ENCODE measurements at places on chromosomes 3 and 15.
A peak's percentile ranks its signal among the peaks of the same experiment; 100 is the strongest.

- DNase-seq = no peak
These were observed 494.8 kb downstream of the FHIT start for GRCh38 chr3:60756241-60757030.

- DNase-seq = no peak
These were observed 19.0 kb downstream of the SLCO3A1 start for GRCh38 chr15:91872356-91873137.

- no peak for DNase-seq
These were observed 128.4 kb upstream of the IGSF10 start for GRCh38 chr3:151589311-151589710.

GRCh38 chr15:52162260-52162659 lies 28.9 kb downstream of the GNB5 start:
- DNase-seq = no peak

DNA sequence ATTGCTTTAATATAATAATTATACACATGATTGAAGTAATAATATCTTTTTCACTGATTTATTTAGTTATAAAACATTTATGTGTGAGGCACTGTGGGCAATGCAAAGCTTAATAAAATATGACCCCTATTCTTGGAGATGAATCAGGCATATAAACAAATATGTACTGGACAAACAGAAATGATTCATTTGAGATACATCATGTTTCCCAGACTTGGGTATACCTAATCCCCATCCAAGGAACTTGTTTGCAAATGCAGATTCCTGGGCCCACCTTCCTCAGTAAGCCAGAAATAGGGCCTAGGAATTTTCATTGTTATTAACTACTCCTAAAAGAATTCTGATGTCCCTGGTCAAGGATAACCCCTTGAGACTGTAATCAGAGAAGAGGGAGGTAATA lies 184.2 kb downstream of the CHL1 start:
- DNase-seq = no peak

DNA sequence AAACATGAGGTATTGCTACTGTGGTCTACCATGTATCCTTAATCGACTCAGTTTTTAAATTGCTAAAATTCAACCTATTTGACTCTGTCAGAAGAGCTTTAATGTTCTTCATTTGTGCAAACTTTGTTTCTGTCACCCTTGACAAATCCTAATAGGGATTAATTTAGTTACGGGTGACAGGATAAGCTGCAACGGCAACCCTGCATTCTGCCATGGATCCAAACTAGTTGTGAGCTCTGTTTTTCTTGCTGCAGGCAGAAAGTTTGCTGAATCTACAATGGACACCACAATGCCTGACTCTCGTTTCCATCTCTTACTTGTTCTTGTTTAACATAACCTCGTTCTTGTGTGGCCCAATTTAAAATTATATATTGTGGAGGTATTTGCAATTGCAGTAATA lies 352.3 kb downstream of the ROBO2 start:
- DNase-seq = no peak

DNA sequence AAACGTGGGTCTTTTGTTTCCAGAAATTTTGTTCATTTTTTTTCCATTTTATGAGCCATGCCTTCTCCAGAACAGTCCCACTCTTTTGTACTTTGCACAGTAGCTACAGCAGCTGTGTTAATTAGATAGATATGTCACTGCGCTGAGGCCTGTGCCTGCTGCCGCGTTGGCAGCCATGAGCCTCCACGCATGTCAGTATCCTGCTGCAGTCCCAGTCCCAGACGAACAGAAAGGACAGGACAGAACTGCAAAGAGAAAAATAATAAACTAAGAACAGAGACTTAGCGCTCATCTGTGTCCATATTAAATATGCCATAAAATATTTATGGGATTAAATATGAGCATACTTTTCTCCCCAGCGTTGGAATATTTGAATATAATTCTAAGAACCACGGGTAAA lies 442.4 kb upstream of the RARB start:
- no peak for DNase-seq

DNA sequence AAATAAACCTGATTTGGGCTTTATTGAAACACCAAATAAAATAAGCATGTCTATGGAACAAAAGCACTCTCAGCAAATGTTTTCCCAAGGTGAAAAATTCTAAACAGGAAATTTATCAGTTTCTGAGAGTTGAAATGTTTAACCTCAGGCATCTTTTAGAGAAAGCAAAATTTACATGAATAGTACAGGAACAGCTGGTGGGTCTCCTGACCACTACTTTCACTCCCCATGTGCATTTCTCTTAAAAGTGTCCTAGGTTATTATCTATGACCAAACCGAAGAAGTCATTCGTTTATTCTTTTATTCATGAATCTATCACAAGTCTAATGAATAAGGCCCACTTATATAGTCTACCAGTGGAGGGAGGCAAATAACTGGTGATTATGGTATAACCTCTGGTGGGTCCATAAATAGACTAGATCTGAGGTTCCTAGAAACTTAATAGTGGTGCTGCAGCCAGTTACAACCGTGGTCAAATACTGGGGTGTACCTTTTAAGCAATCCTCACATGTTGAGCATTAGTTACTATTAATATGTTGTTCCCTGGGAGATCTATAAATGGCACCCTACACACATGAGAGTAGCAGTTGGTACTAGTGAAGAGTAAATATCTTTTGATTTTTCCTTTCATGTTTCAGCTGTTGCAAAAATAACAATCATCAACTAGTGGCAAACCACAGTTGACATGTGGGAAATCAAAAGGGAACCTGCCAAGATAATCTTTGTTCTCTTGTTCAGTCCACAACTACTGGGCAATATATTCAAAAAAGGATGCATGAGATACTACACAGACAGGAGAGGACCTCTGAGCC lies 169.3 kb upstream of the STAC start:
- DNase-seq = no peak

- DNase-seq = no peak
These were observed 140.8 kb downstream of the UNC13C start for GRCh38 chr15:54119051-54119450.

- no peak for DNase-seq
These were observed 375.6 kb upstream of the TPRG1 start for GRCh38 chr3:188796122-188796631.

DNA sequence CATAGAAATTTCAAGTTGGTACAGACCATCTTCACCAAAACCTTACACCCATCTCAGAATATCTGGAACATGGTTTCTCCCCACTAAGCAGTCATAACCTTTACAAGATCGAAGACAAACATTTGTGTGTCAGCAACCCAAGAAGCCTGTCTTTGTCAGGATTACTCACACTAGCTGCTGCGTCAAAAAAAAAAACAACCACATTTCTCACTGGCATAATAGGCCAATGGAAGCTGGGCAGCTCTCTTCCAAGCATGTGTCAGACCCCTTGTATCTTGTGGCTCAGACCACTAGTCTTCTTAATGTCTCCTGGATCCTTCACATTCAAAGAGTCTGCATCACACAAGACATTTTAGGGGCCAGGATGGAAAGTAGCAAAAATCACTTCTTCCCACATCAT lies 266.9 kb upstream of the IGF1R start:
- no peak for DNase-seq

DNA sequence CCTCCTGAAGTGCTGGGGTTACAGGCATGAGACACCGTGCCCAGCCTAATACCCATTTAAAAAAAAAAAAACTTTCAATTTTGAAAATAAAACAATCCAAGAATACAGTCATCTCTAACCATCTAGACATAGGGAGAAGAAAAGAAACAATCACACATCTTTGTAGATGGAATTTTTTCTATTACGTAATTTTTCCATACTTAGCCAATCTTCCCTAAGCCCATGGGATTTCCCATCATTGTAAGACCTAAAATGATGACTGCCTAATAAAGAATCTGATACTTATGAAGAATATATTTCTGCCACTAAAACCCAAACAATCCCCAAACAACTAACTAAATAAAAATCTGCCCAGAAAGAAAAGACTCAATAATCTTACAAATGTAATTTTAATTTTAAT lies 88.7 kb downstream of the CBLB start:
- no peak for DNase-seq

DNA sequence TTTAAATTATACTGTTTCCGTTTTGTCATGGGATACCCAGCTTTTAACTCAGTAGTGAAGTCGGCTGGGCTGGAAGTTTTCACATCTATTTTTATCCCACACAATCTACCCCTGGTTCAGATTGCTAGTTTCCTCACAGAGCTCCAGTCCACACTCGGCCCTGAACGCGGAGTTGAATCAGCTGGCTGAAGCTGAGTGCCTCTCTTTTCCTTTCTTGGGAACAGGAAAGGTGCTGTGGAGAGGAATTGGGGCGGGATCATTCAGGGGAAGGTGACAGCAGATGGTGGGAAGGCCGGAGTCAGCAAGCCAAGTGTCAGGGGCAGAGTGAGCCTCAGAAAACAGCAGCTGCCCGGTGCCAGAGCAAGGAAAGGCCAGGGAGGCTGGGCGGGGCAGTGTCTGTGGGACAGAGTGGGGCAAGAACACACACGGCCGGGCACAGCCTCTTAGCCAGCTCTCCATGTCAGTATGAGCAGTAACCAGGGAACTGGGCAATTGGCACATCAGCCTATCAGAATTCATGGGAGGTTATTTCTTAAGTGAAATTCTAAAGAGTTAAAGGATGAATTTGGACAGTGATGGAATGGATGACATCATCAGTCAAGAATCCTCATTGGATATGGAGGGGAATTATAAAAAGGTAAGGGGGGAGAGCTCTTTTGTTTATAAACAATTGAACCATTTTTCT lies 135.7 kb upstream of the IL12A start:
- no peak for DNase-seq

- no peak for DNase-seq
These were observed 560 bp upstream of the TTLL13 start for GRCh38 chr15:90248789-90249202.

DNA sequence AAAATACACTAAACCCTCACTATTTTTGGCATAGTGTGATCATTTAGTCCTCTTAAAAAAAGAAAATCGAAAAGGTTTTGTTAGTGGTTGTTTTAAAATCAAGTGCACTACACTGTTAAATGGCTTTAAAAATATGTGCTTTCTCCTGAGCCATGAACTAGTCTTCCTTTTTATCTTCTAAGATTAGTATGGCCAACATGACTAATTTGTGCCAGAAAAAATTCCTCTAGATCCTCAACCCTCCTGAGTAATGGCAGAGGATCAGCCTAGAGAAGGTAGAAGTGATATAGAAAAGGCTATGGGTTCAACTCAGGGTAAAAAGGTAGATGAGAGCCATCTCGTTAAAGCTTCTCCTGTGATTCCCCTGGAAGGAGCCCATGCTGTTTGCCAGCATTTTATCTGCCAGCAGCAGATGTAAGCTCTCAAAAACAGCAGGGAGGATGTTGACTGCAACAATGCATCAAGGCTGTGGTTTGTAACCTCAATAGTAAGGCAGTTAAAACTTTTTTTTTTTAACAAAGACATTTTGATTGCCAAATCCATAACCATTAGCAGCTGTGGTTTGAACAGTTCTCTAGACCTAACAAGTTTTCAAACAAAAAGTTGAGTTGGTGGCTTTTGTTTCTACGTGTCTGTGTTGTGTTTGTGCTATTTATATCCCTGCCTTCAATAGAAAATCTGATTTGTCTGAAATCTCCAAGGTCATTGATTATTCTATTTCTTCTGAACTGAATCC lies 30.2 kb upstream of the ZNF609 start:
- peak; percentile 45 for DNase-seq

DNA sequence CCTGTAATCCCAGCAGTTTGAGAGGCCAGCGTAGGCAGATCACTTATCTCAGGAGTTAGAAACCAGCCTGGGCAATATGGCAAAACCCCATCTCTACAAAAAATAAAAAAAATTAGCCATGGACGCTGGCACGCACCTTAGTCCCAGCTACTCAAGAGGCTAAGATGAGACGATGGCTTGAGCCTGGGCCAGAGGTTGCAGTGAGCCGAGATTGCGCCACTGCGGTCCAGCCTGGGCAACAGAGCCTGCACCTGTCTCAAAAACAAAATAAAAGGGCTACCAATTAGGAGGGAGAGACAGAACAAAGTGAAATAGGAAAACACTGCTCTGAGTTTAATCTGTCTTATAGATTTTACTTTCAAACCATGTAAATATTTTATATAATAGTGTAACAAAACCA lies 33.8 kb downstream of the MSL2 start:
- DNase-seq = no peak

DNA sequence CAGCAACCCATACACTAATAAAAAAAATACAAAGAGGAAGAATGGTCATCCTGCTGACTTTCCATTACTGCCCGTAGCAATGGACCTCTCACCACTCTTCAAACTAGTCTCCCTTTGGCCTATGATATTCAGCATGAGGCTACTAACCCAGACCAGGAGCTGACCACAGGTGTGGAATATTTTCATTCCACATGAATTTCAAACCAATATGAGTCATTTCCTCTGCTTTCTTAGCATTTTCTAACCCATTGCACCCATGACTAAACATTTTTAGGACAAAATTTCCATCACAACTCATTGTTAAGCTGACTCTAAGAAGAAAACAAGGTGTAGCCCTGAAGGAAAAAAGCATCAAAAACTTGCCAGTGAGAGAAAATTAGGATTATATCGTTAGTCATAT lies 34.0 kb upstream of the ZPLD1 start:
- no peak for DNase-seq

- DNase-seq = no peak
These were observed 156.8 kb upstream of the CDIN1 start for GRCh38 chr15:36422631-36423030.

- DNase-seq = no peak
These were observed 21.0 kb downstream of the ZDHHC3 start for GRCh38 chr3:44954962-44955361.

DNA sequence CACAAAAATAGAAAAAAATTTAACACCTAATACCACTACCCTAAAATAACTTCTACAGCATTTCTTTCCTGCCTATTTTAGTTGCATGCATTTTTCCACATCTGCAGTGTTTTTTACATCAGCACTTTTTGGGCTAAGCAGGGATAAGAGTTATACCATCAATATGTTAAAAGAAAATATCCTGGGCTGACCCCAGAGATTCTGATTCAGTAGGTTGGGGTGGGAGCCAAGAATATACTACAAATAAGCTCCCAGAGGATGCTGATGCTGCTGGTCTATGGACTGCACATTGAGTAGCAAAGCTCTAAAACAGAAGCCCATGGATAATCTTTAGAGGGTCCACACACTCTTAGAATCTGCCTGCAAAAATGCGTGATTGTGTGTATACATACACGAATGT lies 14.8 kb downstream of the FYCO1 start:
- no peak for DNase-seq

- no peak for DNase-seq
These were observed 21.1 kb upstream of the COMMD4 start for GRCh38 chr15:75314552-75315290.

- DNase-seq = no peak
These were observed 155.0 kb upstream of the SUCLG2 start for GRCh38 chr3:67809370-67809935.

DNA sequence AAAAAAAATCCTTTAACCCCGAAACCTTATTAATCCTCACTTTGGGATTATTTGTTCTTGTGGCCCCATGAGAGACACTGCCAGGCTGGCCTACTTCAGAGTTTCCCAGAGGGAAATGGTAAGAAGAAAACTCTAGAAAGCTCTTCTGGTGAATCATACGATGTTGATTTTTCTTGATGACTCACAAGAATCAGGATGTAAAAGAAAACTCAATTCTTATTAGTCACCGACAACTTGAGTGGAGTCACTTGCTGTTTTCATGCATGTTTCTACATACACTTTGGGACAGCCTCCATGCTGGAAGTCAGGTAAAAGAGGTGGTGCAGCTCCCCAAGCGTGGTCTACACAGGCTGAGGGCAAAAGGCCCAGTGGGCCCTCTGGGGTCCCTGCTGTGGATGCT lies 42.8 kb downstream of the MYO5C start:
- peak; percentile 23 for DNase-seq

Data from activated CD4-positive, alpha-beta memory T cell treated with anti-CD3 and anti-CD28 coated beads for 36 hours (primary cell).